Left cardiac atrium (tissue), 4 donors: ENCODE measurements at places on chromosomes 7 and 10.

DNA sequence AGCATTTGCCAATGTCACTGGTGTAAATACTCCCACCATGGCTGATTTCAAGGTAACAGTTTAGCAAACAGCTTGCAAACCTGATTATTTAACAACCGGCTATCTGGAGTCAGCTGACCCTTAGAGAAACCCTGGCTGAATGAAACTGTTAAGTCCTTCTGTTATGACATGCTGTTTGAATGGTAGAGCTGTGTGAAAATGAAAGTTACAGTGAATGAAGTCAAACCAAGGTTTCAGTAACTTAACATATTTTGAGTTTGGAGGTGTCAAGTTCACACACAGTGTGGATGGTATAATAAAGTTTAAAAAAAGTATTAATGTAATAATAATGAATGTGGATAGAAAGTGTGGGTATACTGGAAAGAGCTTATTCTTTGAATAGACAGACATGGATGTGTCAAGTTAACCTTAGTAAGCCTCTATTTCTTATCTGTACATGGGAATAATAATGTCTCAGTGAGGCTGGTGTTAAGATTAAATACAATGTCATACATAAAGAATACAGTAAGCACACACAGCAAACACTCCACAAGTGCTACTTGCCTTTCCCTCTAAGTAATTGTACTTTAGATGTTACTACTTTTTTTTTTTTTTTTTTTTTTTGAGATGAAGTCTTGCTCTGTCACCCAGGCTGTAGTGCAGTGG is 150.4 kb downstream of the TAX1BP1 start:
- no peak for DNase-seq

DNA sequence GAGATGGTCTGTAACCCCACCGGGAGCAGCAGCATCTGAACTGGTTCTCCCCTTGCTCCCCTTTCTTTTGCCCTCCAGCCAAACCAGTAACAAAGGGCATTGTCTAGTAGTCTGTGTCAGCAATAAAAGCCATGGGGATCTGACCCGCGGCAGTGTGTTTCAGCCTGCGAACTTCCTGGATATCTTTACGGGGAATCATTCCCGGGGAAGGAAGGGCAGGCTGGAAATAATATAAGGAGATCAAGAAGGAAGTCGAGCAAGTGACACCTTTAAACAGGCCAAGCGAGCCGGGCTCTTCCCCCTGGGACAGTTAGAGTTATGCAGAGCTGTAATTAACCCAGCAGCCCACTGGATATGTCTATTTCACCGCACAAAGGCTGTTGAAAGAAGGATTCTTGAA is 661.2 kb upstream of the GALNT17 start:
- DNase-seq, result no peak

GRCh38 chr7:105685161-105685560 is 103.9 kb upstream of the EFCAB10 start:
- DNase-seq, result no peak

- no peak for DNase-seq
Measured at GRCh38 chr7:132757783-132758182, 181.5 kb upstream of the PLXNA4 start.

DNA sequence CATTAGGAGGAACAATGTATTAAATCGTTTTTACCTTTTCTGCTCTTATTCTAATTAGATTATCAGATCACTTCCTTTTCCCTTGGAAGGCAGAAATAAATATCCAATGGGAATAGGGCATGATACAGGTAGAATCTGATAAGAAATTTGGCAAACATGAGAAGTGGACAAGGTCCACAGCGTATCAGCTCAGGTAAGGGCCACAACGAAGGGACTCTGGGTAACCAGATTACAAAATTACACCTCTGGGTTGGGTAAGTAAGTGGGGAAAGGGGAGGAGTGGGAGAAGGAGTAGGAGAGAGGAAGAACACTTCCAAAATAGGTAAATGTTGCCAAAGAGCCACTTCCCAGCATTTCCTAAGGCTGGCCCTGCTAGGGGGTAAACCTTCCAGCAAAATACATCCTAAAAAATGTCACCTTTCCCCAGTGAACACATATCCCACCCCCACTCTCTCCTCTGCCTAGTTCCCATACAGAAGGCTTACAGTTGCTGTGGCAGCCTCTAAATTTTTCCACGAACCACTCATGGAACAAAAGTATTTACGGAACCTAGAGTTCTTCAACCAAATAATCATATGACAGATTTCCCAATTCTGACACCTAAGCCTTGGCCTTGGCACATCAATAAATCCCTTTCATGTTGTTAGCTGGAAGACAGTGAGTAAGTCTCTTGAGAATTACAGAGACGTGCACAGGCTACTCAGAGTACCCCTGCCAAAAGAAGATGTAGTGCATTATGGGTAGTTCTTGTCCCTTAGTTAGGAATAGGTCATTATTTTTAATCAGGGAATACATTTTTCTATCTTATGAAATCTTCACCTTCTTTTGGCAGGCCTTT is 51.5 kb upstream of the DLX6 start:
- no peak for DNase-seq

DNA sequence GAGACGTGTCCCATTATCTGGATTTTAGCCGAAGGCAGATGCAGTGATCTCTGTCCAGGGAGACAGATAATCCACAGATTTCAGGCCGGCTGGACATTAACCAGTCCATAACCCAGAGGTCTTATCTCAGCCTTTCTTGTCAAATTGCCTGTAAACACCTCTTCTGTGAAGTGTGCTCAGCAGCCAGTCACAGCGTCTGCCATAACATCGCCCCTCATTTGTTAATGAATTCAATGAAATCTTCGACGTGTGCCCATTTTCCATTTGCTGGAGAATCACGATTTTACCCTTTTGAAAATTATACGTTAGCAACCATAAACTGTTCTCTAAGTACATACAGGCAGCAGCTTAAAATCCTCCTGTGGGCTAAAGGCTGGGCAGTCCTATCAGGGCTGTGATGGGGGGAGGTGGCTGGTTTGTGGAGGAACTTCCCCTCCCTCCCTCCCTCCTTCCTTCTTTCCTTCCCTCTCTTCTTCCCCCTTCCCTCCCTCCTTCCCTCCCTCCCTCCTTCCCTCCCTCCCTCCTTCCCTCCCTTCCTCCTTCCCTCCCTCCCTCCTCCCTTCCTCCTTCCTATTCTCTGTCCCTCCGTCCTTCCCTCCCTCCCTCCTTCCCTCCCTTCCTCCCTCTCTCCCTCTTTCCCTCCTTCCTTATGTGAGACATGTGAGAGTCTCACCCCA is 26.6 kb upstream of the FAM20C start:
- peak; percentile 8 for DNase-seq

DNA sequence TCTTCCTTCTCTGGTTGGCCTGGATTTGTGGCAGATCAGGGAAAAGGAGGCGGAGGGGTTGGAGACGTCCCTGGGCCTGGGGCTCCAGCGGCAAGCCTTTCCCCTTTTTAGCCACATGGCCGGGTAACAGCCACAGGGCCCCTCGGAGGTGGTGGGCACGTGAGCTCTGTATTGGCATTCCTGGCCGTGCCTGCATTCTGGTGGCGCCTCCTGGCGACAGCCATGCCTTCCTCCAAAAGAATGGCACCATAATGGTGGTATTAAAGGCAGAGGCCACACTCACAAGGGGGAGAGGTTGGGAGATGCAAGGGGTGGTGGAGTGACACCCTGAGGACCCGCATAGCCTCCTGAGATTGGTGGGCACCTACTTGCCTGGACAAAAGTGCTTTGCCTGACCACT is 3.0 kb upstream of the AQP1 start:
- no peak for DNase-seq

DNA sequence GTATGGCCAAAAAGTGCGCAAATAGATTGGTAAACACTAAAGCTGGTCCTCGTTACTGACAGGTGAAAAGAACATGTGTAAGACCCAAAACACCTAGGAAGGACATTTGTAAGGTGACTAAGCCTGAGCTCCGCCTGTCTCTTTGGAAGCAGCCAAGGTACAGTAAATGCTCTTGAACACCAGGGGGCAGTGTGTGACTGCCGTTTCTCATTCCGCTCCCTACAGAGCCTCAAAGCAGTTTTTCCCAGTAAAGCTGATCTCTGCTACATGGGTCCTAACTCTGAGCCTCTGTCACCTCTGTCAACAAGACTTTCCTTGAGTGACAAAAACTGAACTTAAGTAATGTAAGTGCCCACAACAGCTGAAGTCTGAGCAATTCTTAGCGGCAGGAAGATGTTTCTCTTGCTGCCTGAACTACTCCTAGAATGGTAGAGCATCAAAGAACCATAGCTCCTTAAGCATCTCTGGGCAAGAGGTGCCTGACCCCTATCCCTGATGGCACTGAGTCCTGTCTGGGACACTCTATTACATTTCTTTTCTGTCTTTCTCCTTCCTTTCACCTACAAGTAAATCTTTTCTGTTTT is 238.0 kb upstream of the INHBA start:
- peak; percentile 67 for DNase-seq

GRCh38 chr7:11831736-11832495 is at the start of gene THSD7A:
TSS of gene THSD7A (minus strand) at chr7:11832198. CDS start at chr7:11831946, 252 bp downstream.
- peak; percentile 57 for DNase-seq

DNA sequence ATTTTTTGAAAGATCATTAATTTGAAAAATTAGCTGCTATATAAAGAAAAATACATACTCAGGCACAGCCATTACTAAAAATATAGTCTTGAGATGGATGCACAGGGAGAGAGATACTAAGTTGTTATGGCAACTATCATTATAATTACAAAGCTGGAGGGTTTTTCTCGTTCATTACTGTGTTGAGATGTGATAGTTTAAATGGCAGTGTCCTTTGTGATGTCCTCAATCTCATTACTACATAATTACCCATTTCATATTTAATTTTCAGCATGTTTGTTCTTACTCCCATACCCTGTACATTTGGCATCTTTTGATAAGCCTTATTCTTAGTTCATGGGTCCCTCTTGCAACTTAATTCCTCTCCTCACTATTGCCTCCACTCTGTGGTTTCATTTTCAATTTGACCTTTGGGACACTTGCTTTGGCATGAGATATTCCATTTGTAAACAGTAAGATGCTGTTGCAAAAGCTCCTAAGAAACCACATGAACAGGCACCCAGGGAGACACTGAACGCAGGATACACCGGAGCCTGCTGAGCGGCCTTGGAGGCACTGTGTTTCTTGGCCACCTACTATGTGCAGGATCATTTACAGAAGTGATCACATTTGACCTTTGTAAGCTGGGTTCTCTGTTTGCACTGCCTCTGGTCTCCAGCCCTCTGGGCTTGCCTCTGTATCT is 4.8 kb upstream of the CPXM2 start:
- no peak for DNase-seq

GRCh38 chr7:8155836-8156235 is 106.1 kb downstream of the ICA1 start:
- DNase-seq, result no peak

- DNase-seq, result no peak
Measured at GRCh38 chr7:81908220-81908619, 138.4 kb upstream of the HGF start.

GRCh38 chr10:10871352-10871751 is 146.3 kb upstream of the CELF2 start:
- no peak for DNase-seq

DNA sequence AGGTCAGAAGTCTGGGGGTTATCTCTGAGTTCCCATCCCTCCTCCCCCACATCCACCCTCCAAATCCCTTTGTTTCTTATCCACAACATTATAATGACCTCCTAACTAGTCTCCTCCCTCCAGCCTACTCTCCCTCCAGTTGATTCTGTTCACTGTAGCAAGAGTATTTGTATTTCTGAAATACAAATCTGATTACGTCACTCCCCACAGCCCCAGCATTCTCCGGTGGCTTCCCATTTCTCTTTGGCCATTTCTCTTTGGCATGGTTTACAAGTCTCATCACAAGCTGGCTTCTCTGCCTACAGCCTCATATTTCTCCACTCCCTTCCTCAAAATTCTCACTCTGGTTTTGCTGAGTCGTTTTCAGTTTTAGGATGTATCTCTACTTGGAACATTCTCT is 24.6 kb upstream of the MRPS33 start:
- no peak for DNase-seq

- DNase-seq, result no peak
Measured at GRCh38 chr10:37222046-37222445, 96.6 kb downstream of the ANKRD30A start.

DNA sequence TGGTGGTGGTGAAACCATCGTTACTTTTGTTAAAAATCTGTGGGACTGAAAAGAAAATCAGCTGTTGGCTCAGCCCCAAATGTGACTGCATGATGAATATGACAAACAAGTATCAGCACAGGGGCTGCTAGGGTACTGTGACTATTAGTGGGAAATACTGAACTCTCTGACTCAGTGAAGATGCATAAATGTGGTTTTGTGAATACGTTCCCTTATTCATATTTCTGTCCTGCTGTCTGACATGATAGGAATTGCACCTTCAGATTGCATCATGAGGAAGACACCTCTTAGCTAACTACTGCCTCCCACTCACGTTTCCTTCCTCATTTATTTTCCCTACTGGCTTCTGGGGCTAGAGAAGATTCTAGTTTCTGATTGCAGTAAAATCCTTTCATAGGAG is 1.4 kb downstream of the CLEC5A start:
- no peak for DNase-seq

DNA sequence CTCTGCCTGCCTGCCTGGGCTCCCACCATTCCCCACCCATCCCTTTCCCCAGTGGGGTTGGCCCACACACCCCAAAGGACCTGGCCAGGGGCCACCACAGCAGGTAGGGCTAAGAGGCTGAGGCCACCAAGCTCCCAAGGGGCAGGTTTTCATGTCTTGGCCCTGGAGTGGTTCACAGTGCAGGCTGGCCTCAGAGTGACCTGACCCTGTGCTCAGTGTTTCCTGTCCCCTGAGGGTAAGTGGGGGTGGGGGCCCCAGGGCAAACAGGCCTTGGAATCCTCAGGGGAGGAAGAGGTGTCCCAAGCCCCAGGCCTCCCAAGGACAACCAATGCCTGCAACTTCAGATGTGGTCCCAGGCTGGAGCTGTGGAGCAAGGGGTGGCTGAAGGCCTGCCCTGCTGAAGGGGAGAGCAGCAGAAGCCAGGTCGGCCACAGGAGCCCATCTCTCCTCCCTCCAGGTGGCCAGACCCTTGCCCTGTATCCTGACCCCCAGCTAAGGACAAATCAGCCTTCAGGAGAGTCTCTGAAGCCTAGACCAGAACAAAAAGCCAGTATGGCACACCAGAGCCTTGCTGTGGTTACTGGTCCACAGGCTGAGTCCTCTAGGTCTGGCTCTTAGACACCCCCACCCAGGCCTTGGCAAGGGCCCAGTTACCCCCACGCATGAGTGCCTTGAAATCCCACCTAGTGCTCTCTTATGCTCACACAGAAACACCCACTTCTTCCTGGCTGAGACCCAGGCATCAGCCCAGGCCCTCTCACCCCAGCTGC is 27.6 kb downstream of the POLL start:
- no peak for DNase-seq

DNA sequence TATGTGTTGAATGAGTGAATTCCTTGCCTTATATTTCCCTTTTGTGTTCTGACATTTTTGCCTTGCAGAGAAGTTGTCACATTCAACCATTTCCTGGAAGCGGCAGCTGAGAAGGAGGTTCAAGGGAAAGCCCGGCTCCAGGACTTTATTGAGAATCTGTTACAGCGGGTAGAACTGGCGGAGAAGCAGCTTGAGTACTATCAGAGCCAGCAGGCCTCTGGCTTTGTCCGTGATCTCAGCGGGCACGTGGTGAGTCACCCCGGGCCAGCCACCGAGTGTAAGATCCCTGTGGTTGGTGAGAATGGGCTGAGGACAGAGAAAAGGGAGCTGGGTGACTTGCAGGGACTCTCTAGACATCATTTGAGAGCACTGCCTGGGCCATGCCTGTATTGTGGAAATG is 14.2 kb downstream of the ZNF365 start:
- no peak for DNase-seq

- no peak for DNase-seq
Measured at GRCh38 chr7:142992427-142992826, 30.3 kb upstream of the KEL start.

- no peak for DNase-seq
Measured at GRCh38 chr7:149565096-149565382, 67.4 kb upstream of the ZNF746 start.

GRCh38 chr7:27549606-27550005 is 113.1 kb downstream of the HIBADH start:
- no peak for DNase-seq
